ENCODE measurements at places on chromosomes 5 and 9.

GRCh38 chr5:133322743-133323142 is 270.9 kb downstream of the HSPA4 start:
- DNase-seq: peak; percentile 44

- DNase-seq: no peak
Measured at GRCh38 chr9:86721226-86721781, 226.0 kb downstream of the GAS1 start.

DNA sequence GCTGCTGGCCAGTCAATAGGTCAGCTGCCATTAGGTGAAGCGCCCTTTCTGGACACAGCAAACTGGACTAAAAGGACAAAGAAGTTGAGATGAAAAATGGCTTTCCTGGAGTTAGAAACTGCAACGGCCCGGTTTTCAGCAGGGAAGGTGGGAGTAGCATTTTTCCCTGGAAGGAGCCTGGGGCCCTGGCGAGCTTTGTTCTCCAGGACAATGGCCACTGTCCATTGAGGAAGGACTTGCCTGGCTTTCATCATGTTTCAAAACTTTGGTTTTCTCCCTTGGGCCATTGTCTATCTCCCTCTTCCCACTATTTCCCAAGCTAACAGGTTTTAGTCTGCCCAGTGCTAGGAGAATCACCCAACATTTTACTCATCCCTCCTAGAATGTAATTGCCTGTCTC is 56.2 kb downstream of the MOCS2 start:
- no peak for DNase-seq

DNA sequence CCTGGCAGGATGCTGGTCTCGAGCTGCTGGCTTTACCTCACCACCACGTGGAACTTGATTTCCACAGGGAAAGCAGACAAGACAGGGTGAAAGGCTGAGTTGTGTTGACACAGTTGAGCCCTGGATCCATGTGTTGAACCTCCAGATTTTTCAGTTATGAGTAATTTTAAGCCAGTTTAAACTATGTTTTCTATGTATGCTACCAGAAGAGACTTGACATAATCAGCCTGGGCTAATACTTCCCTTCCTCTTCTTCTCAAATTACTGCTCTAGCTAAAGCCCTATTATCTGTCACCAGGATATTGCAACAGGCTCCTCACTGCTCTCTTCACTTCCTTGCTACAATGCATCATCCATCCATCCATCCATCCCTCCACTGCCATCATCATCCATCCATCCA is 12.0 kb upstream of the PHYKPL start:
- DNase-seq: no peak

DNA sequence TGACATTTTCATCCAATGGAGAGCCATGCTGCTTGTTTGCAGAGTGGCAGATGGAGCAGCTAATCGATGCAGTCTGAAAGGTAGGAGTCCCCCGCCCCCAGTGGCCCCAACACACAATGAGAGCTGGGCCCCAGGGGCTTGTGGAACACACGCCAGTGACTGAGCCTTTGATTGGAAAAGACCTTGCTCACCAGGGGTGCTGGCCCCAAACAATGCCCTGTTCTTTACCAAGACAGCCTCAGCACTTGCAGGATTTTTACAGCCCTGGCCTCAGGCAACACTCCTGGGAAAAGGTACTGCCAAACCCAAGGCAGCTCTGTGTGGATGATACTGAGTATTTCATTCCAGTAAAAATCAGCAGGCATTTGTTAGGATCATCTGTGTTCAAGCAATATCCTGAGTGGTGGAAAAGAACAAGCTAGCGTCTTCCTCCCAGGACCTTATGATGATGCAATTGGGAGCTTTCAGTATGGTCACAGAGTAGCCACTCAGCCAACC is 276.8 kb upstream of the CLINT1 start:
- DNase-seq: no peak

DNA sequence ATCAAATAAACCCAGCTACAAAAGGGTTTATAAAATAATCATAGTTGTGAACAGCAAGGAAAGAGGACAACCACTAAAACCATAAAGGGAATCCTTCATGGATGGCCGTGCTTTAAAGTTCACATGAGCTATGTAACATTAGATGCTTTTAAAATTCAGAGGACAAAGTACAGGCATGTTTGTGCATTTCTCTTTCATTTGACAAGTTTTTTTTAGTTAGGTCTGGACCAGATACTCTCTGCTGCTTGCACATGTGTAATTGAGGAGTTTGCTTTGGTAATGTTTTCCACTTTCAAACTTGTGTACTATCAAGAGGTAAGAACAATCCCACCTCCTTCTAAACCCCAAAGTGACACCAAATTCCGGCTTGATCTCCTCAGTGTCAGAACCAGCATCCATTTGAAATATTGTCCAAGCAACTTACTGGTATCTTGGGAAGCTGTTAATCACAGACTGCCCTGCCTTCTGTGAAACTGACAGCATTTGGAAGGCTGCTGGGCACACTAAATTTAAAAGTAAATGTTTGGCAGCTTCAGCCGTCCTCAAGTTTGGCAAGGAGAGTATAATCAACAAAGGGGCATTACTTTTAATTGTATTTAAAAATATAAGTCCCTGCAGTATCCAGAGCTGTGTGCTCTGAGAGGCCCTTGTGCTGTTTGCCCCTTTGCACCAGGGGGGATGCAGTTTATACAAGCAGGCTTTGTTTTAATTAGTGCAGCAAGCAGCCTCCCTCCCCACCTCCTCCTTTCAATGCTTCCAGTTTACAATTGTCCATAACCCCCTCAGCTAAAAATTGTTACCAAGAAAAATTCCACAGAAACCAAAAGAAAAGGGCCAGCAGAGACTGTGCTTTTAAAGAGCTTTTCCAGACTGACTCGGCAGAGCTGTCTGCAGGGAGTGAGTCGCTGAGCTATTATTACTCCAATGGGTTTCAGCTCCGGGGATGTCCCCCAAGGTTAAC is 328.3 kb upstream of the MPDZ start:
- DNase-seq: peak; percentile 37

GRCh38 chr9:78239506-78239905 is 3.6 kb downstream of the CEP78 start:
- DNase-seq: no peak

GRCh38 chr5:134371834-134372340 is 518 bp downstream of the UBE2B start:
- peak; percentile 91 for DNase-seq

- peak; percentile 12 for DNase-seq
Measured at GRCh38 chr5:57862471-57862911, 379.9 kb upstream of the ACTBL2 start.

- DNase-seq: peak; percentile 55
Measured at GRCh38 chr5:149128023-149128875, 13.0 kb upstream of the ABLIM3 start.

DNA sequence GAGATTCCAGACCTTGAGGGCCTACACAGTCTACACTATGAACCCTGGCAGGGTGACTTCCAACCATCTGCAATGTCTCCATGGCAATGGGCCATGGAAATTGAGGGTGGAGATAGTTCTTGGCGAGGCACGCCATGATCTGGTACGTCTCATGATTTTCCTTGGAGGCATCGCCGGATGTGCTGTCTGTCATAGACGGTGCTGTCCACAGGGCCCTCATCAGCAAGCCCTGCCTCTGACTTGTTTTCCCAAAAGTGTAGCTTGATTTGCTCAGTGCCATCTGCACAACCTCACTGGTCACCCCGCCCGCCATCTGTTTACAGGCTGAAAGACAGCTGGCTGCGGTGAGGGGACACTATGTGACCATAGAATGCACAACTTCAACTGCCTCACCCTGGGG is 73.5 kb downstream of the BOD1 start:
- no peak for DNase-seq

GRCh38 chr9:2576631-2577030 is 45.0 kb upstream of the VLDLR start:
- no peak for DNase-seq

DNA sequence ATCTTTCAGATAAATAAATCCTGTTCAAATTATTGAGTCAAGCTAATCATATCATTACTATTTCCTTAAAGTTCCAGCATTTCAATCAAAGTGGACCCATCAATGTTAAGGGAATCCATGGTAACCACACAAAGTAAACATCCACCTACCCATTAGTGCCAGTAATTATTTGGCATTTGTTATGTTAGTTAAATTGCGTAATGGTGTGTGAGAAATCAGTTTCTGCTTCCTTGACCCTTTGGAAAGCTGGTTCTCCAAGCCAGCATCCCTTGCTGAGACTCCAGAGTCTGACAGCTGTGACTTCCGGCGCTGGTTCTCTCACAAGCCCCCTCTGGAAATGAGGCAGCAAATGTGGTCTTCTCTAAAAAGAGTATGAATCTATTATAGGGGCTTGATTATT is 308.6 kb upstream of the EFNA5 start:
- DNase-seq: peak; percentile 11

DNA sequence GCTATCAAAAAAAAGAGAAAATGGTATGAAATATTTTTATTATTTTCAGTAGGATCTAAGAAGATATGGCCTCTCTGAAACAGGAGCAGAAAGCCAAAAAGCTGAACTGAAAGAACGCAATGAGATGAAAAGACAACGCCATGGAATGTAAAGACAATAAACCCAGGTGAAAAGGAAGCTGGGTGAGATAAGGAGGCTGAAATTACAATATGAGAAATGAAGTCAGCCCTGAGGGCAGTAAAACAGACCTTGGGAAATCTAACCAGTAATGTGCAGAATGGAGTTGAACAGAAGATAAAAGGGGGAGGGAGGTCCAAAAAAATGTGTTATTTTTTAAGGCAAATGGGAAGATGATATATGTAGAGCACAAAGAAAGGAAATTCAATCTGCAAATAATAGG is 265.3 kb downstream of the ENC1 start:
- DNase-seq: no peak

- peak; percentile 50 for DNase-seq
Measured at GRCh38 chr9:131854334-131854733, 114.5 kb upstream of the RAPGEF1 start.

DNA sequence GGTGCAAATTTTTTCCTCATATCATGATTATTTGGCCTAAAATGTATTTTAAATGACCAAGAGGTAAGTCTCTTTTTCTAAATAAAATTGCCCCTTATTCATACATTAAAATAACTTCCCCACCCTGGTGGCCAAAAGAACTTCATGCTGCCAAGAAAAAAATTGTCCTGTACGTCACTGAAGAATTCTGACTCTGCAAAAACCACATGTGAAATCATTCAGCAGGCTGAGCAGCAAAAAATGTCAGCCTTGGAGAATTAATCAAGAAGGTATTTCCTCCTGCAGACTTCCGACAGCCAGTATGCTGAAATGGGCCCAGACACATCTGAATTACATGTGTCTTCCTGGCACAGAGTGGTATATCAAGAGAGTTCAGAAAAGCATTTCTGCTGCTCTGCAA is 94.6 kb upstream of the HMHB1 start:
- DNase-seq: no peak

DNA sequence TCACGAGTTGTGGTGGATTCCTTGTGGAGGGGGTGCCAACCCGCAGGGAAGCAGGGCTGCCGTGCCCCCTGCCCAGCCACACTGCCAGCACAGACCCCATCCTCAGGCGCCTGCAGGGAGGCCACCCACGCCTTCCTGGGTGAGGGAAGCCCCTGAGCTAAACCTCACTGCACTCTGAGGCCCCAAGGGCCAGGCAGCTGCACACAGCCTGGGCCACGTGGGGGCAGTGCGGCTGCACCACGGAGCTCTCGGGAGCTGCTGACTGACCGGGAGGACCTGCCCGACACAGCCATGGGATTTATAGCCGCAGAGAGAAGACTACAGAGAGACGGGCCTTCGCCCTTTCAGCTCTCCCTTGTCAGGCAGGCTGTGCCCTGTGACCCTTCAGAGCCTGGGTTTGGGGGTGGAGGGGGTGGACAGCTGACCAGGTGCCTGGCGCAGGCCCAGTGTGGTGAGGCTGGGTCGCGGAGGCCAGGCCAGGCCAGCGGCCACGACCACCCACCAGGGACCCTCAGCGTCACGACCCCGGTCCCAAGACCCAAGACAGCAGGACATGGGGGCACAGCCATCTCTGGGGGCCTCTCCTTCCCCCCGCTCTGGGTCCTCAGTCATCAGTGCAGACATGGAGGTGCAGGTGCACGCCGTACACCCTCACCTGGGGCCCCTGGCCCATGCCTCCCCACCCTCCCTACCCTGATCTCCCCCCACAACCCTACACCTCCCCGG is 4.3 kb upstream of the AHRR start:
- peak; percentile 81 for DNase-seq

DNA sequence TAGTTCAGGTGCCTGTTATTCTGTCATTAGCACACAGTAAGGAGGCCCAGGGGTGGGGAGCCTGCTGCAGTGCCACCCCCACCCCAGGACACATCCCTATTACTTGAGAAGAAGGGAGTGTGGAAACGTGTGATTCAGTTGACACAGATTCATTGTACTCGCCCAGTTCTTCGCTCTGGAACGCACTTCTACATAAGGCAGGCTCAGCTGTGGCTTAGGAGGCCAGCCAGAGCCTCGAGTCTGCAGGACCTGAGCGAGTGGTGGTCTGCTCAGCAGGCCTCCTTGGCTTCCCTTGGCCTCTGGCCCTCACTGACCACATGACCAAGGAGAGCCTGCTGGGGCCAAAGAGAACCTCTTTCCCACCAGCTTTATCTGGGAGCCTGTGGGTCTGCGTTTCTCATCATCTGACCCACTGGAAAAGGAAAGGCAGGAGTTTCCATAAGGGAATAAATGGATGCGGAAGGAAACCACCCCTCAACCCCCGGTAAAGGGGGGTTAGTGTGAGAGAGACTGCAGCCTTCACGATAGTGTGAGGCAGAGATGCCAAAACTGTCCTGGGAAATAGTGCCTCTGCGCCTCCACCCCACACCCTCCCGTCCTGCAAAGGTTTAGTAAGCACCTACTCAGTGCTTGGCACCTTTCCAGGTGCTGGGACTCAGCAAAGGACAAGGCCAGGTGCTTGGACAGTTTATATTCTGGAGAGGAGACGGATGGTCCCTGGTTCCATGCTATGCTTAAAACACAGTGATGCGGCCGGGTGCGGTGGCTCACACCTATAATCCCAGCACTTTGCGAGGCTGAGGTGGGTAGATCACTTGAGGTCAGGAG is 73.7 kb downstream of the PPARGC1B start:
- no peak for DNase-seq

DNA sequence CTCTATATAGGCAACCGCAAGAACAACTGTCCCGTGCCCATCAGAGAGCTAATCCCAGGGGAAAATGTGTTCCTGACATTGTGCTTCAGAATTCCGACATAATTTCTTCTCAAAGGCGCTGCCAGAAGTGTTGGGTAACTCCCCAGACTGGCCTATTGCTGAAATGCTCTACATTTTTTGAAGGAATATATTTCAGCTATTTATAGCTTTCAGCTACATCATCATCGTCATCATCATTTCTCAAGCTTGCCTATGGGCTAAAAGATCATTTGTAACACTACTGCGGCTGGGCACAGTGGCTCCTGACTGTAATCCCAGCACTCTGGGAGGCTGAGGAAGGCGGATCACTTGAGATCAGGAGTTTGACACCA is 49.7 kb downstream of the MYO10 start:
- peak; percentile 97 for DNase-seq

DNA sequence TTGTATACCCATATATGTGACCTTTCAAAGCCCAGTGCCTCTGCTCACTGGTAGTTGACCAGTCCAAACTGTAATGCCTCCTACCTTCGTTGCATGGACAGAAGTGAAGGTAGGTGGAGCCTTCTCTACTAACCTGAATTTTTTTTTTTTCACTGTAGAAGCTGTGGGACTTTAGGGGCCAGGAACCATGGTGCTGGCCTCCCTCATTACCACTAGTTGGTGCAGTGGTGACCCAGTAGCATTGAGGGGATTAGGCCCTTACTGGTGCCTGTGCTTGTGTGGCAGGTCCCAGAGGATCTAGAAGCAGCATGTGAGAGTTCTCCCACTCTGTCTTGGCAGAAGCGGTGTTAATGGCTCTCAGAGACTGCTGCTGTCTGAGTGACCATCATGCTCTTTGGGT is 2.3 kb downstream of the RALGPS1 start:
- no peak for DNase-seq

GRCh38 chr5:2993301-2993700 is 241.8 kb upstream of the IRX2 start:
- no peak for DNase-seq

Data from cardiac muscle cell (in vitro differentiated cells and primary cell).